ENCODE measurements at places on chromosomes 6 and 20.

DNA sequence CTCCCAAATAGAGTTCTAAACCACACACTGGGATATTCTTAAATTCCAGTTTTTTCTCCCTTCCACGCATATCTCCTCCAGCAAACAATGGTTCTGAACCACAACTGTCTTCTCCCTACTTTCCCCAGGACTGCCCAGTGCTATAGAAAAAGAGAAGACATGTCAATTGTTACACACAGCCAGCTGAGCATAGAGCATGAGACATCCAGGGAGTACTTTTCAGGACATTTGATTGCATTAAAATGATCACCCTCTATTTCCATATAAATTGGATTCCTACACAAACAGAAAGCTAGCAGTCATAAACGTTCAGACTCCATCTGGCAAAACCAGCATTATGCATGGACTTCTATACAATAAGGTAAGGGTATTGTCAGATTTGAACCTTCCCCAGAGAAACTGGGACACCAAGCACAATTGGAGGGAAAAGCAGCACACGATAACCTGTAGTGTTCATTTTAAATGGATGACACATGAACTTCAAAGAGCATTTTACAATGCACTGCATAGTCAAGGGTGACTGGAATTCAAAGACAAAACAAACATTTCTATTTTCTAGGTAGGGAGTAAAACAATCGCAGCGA is 93.1 kb upstream of the HEY2 start:
- no peak for DNase-seq

GRCh38 chr20:32004963-32005362 is 5.3 kb upstream of the CCM2L start:
- no peak for DNase-seq

DNA sequence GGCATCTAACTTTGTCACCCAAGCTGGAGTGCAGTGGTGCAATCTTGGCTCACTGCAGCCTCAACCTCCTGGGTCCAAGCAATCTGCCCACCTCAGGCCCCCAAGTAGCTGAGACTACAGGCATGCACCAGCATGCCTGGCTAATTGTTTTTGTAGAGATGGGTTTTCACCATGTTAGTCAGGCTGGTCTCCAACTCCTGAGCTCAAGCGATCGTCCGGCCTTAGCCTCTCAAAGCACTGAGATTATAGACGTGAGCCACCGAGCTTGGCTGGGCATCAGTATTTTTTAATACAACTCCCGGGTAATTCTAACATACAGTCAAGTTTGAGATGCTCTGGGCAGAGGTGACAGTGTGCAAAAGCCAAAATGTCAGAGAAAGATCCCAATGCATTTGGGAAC is 73.5 kb downstream of the NFATC2 start:
- DNase-seq = no peak

DNA sequence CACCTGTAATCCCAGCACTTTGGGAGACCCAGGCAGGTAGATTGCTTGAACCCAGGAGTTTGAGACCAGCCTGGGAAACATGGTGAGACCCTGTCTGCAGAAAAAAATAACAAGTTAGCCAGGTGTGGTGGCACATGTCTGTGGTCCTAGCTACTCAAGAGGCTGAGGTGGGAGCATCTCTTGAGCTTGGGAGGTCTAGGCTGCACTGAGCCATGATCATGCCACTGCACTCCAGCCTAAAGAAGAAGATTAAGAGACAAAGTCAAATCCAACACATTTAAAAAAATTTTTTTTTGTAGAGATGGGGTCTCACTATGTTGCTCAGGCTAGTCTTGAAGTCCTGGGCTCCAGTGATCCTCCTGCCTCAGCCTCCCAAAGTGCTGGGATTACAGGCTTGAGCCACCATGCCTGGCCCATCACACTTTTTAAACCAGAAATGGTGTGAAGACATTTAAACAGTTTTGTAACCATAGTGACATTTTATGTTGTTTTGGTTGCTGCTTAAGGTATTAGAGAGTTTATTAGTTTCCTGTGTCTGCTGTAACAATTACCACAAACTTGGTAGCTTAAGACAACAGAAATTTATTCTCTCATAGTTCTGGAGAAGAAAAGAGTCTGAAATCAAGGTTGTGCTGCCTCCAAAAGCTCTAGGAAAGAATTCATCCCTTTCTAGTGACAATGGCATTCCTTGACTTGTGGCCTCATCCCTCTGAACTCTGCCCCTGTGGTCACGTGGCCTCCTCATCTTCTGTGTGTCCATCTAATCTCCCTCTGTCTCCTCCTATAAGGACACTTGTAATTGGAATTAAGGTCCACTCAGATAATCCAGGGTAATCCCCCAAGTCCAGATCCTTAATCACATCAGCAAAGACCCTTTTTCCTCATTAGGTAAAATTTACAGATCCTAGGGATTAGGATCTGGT is 104.6 kb upstream of the TNFAIP3 start:
- DNase-seq = no peak

GRCh38 chr20:36950414-36951197 is 902 bp downstream of the SAMHD1 start:
- DNase-seq = no peak

GRCh38 chr20:35196313-35196712 is 24.4 kb downstream of the PROCR start:
- no peak for DNase-seq

- no peak for DNase-seq
Measured at GRCh38 chr6:158256746-158257424, 55.4 kb upstream of the TULP4 start.

DNA sequence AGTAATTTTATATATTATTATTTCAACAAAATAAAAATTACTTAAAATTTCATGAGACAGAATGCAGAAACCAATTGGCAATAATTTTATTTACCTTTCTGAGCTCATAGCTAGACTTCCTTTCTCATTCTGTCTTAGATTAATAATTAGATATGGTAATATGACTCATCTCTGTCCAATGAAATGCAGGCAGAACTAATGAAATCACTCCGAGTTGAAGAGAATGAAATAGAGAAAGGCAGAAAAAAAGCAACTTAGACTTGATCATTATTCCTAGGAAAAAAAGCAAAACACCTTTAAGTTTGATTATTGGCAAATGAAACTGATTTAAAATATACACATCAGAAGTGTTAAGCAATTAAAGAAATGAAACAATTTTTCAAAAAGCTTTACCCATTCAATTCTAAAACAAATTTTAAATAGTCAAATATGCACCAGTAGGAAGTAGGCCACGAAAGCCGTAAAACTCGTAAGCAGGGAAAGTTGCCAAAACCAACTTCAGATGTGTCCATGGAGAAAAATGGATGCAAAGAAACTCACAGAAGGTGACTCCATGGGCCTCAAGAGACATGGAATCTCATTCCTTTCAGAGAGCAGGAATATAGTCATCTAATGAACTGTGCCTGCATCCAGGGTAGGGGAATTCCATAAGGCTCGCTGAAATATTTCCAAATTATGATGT is 293.8 kb upstream of the RGS17 start:
- DNase-seq = no peak

- no peak for DNase-seq
Measured at GRCh38 chr6:111297776-111298175, 185.2 kb downstream of the REV3L start.

All from NCI-H446 (cell line).